ENCODE measurements at places on chromosomes 5 and 9.

DNA sequence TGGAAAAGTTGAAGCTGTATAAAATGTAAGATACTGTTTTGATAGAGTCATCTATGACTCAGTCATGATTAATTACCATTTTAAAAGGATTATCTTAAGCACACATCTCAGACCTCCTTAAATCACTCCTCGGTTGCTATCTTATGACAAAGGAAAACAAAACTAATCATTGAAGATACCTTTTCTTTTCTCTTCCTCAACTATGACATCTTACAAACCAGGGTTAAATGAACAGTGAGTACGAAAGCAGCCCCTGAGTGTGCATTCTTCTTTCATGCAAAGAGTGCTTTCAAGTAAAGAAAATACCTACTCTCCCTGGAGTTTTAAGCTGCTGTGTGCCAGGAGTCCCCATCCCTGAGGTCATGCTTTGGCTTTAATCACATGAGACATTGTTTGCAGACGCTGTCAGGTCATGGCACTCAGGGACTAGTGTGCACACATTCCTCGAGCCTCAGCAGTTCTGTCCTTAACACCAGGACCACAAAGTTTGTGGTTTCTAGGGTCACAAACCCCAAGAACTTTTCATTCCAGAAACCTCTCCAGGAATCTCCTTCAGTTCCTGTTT lies 86.7 kb upstream of the ICE1 start:
- no peak for DNase-seq

DNA sequence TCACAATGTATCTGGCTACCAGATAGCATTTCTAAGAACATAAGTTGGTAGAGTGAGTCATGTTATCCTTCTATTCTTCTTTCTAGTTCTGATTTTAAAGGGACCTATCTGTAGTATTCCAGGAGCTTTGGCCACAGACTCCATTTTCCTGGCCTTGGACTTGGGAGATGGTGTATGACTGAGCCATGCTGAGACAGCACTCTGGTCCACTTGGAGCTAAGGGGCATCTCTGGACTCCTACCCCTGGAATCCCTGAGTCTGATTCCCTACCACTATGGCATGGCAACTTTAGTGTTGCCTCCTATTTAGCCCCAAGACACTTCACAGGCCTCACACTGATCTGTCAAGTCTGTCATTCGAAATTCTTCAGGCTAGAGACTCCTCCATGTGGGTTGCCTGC lies 58.8 kb downstream of the BAAT start:
- DNase-seq: no peak

DNA sequence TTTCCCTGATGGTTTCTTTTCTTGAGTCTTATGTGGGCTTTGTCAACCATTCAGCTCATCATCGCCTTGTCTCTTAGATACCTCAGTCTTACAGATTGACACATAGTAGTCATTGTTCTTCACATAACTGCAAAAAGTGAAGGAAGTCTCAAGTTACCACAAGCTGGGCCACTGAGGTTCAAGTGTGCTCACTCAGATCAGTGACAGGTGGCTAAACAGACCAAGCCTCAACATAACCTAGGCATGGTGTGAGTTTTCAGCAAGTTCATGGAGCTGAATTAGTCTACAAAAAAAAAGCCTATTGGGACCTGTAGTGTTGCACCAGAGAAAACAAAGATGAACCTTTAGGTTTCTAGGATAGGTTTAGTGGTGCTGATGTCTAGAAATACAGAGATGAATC lies 58.2 kb downstream of the RFK start:
- no peak for DNase-seq

- DNase-seq: no peak
Measured at GRCh38 chr5:54870271-54870670, 115.1 kb downstream of the ESM1 start.

DNA sequence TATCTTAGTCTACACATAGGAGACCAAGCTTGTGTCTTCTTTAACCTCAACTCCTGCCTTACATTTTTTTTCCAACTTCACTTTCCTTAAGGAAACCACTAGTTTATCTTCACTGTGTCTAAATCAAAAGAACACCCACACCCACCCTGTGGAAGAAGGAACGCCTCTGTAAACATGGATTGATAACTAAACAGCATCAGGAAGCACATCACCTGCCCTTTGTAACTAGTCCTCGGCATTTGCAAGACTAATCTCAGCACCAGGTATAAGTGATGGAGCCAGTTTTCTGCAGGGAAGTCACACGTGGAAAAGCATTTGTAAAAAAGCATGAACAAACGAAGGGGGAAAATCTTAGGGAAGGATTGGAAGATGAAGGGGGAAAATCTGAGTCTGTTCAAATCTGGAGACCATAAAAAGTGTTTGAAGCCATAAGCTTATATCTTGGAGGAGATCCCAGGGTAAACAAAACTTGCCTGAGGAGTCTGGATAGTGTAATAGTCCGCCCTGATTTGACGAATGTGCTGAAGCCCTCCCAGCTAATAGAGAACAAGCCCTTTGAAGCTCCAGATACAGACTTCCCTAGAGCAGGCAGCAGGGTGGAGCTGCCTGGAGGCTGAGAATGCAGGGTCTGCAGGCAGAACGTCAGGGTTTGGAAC lies 117.3 kb upstream of the LHFPL2 start:
- DNase-seq: no peak

DNA sequence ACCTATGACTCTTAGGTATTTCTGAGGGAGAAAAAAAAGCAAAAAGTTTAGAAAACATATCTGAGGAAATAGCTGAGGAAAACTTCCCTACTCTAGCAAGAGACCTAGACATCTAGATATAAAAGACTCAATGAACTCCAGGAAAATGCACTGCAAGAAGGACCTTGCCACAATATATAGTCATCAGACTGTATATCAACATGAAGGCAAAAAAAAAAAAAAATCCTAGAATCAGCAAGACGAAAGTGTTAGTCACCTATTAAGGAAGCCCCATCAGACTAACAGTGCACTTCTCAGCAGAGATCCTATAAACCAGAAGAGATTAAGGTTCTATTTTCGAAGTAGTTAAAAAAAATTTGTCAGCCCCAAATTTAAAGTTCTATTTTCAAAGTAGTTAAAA lies 166.2 kb downstream of the TMEM38B start:
- no peak for DNase-seq

DNA sequence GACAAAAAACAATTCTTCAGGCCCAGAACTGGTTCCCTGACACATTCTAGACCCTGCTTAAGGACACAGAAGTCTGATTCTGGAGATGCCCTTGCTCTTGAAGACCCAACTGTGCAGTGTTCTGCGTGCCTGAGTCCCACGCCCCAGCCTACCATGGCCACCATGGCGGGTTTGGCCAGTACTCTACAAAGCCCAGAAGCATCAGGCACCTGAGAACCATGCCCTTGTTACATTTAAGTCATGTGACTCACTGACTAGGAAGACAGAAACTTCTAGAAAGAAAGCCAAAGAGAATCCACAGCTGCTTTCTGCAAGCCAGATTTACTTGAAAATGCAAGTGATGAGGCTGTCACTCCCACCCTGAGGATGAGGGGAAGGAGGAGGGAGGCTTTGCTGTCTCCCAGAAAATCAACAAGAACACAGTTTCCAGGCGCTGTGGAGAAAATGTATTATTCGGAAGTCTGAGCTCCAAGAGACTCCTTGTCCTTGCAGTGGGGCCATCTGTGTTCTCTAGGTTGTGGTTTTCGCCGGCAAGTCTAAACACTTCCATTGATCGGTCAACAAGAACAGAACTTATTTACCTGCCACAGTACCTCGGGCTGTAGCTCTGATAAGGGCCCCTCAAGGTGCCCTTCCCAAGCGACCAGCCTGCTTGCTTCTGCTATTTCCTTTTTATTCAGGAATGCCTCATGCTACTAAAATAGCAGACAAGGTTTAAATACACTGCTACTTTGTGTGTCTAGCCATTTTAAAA lies 81.3 kb upstream of the DMRT1 start:
- DNase-seq: no peak

- no peak for DNase-seq
Measured at GRCh38 chr5:148913493-148913892, 87.1 kb downstream of the ADRB2 start.

- no peak for DNase-seq
Measured at GRCh38 chr5:5473226-5473625, 50.7 kb downstream of the ICE1 start.

- no peak for DNase-seq
Measured at GRCh38 chr9:128088253-128088945, 20.4 kb downstream of the SLC25A25 start.

DNA sequence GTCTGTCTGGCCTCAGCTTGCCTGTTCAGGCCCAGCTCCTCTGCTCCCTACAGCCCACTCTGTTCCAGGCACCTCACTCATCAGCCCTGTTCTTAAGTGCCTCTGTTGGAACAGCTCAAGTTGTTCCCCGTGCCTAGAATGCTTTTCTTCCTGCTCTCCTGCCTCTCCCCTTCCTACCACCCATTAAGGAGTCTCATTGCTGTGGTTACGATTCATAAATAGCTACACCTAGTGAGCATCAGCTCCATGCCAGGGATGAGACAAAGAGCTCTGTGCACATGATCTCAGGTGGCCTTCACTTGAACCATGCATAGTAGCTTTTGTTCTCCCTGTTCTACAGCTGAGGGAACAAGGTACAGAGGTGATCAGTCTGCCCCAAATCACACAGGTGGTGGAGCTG lies 54.3 kb downstream of the PSD2 start:
- DNase-seq: no peak

DNA sequence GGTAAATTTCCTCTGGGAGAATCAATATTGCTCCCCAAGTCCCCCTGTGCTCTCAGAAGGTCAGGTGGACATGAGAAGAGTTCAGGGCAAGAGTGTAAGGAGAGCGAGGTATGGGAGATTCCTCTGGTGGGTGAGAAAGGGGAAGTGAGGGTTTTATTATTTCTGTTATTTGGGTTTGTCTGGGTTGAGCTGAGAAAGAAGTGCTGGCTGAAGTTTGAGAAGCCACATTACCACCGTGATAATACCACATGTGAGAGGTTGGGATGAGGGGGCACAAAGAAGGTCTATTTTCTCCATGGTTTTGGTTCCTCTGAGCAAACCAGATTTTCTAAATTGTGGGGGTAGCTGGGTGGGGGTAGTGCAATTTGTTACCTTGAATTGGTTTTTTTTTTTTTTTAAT lies 350.4 kb downstream of the OSTF1 start:
- no peak for DNase-seq

DNA sequence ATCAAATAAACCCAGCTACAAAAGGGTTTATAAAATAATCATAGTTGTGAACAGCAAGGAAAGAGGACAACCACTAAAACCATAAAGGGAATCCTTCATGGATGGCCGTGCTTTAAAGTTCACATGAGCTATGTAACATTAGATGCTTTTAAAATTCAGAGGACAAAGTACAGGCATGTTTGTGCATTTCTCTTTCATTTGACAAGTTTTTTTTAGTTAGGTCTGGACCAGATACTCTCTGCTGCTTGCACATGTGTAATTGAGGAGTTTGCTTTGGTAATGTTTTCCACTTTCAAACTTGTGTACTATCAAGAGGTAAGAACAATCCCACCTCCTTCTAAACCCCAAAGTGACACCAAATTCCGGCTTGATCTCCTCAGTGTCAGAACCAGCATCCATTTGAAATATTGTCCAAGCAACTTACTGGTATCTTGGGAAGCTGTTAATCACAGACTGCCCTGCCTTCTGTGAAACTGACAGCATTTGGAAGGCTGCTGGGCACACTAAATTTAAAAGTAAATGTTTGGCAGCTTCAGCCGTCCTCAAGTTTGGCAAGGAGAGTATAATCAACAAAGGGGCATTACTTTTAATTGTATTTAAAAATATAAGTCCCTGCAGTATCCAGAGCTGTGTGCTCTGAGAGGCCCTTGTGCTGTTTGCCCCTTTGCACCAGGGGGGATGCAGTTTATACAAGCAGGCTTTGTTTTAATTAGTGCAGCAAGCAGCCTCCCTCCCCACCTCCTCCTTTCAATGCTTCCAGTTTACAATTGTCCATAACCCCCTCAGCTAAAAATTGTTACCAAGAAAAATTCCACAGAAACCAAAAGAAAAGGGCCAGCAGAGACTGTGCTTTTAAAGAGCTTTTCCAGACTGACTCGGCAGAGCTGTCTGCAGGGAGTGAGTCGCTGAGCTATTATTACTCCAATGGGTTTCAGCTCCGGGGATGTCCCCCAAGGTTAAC lies 328.3 kb upstream of the MPDZ start:
- DNase-seq: no peak

GRCh38 chr9:5949103-5949699 lies 58.5 kb downstream of the MLANA start:
- DNase-seq: no peak

- DNase-seq: no peak
Measured at GRCh38 chr5:66882606-66883227, 286.5 kb downstream of the MAST4 start.

DNA sequence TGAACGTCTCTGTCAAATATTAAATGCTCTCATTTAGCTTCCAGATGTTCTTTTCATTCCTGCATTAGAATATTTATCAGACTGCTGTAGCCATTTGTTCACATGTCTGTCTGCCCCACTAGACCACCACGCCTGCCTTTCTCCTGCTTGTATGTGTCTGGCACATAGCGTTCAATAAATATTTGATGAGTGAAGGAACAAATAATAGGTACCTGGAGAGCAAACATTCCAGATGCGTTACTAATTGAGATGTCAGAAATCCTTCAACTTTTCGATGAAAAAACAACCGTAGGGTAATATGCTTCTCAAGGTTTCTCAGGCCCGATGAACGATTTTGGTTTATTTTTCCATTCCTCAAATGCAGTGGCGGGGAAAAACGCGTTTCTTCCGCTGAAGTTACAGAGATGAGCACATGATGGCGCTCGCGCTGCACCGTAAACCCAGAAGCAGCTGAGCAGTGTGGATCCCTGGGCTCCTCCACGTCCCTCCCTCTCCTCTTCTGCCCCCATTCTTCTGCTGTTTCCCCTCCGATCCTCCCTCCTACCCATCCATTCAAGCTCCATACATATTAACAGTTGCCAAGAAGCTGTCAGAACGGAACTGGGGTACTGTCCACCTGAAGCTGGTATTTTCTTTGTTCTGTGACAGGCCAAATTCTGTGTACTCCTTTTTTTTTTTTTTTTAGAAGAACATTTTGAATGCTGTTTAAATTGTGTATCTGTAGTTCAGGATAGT lies 245.4 kb downstream of the MPDZ start:
- no peak for DNase-seq

GRCh38 chr5:56814963-56815657 lies at the start of gene MAP3K1:
Gene MAP3K1 (plus strand): TSS chr5:56815549. CDS start chr5:56815574, 25 bp downstream.
- peak; percentile 60 for DNase-seq

DNA sequence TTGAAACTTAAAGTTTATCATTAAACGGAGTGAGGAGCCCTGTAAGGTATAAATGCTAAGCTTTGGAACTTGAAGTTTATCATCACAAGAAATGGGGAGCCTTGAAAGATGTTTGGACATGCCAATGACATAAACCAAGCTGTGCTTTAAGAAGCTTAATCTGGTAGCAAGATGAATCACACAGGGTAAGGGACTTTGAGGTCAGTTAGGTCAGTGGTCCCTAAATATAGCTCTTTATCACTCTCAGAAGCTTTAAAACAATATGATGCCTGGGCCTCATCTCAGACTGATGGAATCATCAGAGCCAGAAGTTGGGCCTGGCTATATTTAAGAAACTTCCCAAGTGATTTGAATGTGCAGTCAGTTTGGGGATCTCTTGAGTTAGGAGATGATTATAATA lies 85.7 kb downstream of the TNC start:
- no peak for DNase-seq

DNA sequence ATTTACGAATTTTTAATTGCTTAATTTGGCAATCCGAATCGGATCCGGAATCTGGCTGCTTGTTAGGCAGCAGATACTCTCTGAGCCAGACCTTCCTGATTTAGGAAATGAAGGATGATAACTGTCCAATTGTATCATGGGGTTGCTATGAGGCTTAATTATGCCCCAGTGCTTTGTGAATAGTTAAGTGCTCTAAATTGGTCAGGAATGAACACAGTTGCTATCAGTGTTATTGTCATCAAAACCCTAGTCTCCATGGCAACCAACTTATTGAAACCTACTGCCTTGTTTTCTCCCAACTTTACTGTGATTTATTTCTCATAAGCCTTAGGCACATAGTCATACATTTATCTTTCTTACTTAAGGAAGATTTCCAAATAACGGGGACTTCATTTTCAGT lies 47.9 kb downstream of the MAMDC2 start:
- DNase-seq: no peak

All from esophagus squamous epithelium (tissue), 5 donors.